ENCODE measurements at places on chromosomes 5 and 9. TPM values are rescaled to one million over a fixed set of nuclear protein-coding genes. Genes with fewer than 3 reads are reported as not detected.

The BARHL1 gene
- polyA plus RNA-seq: not detected

The KCNT1 gene
- 1.9 TPM for polyA plus RNA-seq

The CDC14B gene
- polyA plus RNA-seq: 5.9 TPM

The UAP1L1 gene
- polyA plus RNA-seq: 3.0 TPM

The CCNO gene
- 1.1 TPM for polyA plus RNA-seq

The HRCT1 gene
- polyA plus RNA-seq: 1.1 TPM
